ENCODE measurements at places on chromosomes 2 and 18.

- DNase-seq: no peak
These were observed 1097.9 kb upstream of the CNTNAP5 start for GRCh38 chr2:122927197-122927596.

DNA sequence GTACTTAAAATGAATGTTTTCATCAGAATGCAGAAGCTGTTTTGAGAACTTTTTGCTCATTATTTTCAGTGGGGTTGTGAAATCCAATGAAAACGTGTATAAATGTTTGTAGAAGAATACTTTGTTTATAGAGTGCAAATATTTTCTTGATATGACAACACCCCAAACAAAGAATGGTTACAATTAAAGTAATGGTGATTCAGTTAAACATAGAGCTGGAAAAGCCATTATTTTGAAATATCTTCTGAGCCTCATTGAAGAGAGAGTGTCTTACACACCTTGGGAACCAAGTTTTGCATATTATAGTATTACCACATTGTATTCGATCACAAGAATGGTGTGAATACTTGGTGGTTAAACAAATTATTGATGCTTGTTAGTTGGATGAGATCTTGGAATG lies 48.7 kb downstream of the SPTBN1 start:
- no peak for DNase-seq

GRCh38 chr18:7754258-7754657 lies 187.1 kb downstream of the PTPRM start:
- DNase-seq: no peak

- DNase-seq: no peak
These were observed 418.0 kb upstream of the TNP1 start for GRCh38 chr2:217277646-217278398.

DNA sequence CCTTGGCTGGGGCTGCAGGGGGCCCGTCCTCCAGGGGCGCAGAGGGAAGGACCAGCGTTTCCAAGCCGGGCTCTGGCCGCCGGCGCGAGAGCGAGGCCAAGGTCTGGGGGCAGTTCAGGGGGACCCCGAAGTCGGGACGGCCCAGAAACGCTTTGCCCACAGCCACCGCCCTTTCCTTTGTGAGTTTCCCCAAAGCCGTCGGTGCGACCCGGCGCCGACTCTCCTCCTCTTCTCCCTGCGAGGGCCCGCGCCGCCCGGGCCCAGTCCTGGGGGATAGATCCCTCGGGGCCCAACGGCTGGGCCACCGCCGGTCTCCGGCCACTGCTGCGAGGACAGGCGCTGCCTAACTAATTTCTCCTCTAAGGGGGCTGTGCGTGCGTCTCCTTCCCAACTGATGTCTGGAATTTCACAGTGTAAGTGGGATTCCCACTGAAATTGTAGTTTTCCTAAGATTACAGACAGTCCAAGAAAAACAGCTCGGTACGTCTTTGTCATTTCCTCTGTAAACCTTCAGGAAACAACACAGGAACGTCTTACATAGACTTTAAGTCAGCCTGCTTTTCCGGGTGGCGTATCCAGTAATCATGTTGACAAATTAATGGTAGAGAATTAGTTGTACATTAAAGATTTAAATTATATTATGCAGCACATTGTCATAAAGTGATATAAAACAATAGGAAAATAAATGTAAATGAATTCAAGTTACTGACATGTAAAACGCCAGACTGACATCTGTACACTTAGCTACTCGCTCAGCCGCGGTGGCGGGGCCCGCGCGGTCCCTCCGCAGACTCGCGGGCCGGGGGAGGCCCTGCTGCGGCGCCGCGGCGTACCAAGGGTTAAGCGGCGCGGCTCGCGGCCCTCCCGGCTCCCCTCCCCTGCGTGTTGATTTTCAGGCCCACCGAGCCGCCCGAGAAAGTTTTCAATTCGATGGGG lies 139.4 kb upstream of the SIX3 start:
- DNase-seq: no peak

- DNase-seq: no peak
These were observed 67.5 kb downstream of the CSRNP3 start for GRCh38 chr2:165536851-165537499.

GRCh38 chr2:237438080-237438940 lies 24.3 kb upstream of the COL6A3 start:
- DNase-seq: no peak

DNA sequence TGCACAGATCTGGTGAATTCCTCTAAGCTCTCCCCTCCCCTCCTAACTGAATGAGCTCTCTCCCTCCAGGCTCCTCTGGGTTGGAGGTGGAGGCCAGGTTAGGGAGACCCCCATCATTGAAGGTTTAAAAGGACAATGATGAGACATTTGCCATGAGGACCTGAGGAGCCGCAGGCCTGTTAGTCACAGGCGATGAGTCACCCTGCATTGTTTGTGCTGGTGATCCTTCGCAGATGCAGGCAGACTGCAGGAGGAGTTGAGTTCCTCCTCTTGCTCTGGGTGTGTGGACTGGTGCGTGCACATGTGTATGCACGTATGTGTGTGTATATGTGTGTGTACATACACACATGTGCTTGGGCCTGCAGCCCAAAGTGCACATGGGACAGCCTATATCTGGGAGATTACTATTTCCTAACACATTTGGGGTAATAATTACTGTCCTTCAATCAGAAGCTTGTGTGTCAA lies 42.0 kb downstream of the MCFD2 start:
- no peak for DNase-seq

DNA sequence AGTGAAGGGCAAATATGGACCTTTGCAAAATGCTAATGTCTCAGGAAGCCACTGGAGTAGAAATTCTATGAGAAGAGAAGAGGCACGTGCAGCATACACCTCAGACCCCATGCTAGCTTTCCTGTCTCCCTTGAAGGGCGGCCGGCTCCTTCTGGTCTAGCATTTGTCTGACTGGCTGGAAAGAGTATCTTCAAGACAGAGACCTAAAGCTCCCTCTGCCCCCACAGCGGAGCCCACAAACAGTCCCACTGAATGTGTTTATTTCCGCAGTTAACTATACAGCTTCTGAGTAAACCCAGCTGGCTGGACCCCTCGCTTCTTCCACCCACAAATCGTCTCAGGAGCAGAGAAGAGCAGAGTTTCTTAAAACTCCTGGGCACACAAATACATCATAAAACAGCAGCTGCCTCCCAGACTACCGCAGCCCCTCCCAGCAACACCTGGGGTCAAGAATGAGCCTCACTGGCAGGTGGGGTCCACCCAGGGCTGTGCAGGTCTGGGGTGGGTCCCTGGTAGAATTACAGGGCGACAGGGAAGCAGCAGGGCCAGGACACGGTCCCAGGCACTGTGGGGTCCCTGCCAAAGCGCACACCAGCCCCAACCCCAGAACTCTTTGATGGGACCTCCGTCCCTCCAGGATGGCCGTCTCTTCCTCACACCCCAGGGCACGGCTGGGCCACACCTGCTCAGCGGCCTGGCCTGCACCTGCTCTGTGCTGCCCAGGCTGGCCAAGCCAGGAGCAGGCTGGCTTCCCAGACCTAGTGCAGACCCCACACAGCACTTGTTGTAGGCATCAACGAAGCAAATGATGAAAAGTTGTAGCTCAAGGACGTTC lies 103.8 kb downstream of the PXDN start:
- no peak for DNase-seq

DNA sequence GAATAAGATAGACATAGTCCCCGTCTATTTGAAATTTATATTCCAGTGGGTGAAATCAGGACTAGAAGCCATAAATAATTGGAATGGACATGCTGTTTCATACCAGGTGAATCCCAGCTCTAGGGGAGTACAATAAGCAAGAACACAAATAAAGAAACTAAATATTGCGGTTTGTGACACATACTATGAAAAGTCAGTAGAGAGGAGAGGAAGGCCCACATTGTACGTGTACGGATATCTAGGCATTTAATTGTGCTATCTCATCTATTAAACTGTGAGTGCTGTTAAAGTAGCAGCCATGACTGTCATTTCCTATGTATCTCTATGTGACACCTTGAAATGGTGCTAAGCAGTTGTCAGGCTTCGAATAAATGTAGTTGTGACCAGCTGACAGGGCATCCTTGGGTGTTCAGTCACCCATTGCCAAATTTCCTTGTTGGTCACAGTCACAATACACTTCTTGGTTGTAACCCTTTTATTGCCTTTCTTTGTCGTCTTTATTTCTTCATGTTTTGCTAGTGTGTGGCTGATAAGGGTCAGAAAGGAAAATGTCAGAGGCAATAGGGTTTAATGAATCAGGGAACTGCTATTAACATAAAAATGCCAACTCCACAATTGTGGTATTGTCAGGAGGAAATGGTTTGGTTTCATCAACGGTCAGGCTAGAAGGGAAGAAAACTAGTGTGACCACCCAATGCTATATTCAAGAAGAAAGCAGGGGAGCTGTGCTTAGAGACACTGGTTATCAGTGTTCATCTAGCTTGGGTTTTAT lies 31.5 kb downstream of the CPO start:
- no peak for DNase-seq

DNA sequence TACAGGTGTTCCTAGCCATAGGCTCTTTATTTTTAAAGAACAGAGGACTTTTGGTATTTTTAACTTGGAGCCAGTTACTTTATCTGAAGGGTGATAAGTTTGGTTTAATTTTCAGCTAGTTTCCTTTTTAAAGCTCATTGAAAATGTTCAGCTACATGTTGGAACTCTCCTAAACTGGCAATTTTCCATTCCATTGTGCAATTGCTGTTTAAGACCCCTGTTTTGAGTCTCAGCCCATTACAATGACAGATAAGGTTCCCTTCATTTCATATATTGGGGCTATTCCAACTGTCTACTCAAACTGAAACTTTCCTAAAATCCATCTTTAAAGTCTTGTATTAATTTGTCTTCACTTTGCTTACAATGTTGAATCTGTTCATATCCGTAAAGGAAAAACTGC lies 11.6 kb downstream of the MAIP1 start:
- DNase-seq: no peak

DNA sequence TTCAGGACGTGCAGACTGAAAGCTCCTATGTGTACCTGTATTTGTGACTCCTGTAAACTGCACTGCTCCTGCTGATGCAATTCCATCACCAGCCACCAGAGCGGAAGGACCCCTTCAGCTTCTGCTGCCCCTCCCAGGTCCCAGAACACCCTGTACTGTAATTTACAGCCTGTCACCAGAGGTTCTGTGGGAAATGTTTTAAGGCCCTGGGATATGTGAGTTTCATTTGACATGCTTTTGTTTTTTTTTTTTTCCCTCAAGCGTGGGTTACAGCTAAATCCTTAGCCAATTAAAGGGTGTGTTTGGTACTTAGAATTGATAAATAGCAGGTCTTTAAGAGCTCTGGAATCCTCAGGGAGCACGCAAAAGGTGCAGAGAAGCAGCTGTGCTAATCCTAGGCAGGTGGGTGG lies 79.4 kb downstream of the KCTD1 start:
- DNase-seq: no peak

GRCh38 chr2:19786408-19787058 lies 115.2 kb downstream of the TTC32 start:
- DNase-seq: no peak

All from CMK (cell line).